SK-N-SH treated with all-trans-retinoic acid at 6 μM for 48 hours (cell line): ENCODE measurements at places on chromosomes 3 and 15.

DNA sequence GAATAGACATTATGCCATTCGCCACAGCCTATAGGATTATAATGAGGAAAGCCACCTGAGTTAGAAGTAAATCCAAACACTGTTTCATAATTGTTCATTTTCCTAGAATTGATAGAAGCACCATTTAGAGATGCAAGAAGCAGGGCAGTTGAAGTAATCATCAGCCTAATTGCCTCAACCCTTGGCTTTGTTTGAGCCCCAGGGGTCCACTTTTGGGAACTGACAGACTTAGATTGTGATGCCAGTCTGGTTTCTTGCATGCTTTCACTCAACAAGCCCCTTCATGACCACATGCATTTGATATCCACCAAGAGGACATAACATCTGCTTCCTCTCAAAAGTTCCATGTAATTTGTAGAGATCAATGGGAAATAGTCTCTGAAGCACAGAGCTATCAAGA, 97.2 kb upstream of the COL8A1 start:
- no peak for ATAC-seq

GRCh38 chr3:173943264-173943663, 545.7 kb downstream of the NLGN1 start:
- no peak for ATAC-seq

GRCh38 chr3:5690904-5691532, 503.5 kb downstream of the EDEM1 start:
- no peak for ATAC-seq

DNA sequence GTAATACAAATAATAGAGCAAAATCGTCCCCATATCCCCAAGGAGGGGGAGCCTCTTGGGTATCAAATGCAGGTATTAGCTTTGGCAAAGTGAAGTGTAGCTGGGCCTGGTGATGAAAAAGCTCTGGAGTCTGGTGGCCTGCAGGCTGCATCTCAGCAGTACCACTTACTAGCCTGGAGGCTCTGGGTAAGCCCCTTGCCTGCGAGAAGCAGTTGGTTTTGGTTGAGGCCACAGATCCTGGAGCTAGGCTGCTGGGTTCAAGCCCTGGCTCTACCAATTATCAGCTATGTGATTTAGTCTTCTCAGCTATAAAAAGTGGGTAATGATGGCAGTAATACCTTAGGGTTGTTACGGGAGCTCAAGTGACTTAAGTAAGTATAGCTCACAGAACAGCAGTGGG, 6.1 kb downstream of the KCNAB1 start:
- ATAC-seq = no peak

DNA sequence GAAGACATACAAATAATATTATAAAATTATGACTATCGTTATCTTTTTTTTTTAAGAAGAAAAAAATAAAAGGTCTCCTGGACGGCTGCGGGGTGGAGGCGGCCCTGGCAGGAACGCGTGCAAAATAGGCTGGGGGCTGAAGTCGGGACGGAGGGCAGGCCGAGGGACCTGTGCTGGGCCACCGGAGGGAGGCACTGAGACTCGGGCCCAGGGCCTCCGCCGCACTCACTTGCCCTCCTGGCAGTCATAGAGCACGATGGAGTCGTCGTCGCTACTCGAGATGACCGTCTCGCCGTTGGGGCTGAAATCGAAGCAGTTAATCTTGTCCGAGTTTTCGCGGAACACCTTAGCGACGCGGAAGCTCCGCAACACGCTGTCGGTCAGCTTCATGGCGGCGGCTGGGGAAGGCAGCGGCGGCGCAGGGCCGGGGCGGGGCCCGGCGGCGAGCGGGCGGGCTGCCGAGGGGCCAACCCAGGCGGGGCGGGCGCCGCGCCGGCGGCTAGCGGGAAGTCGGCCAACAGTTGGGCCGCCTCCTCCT, 408 bp downstream of the WDR82 start:
- ATAC-seq = peak; percentile 76
